Stimulated activated CD8-positive, alpha-beta memory T cell treated with anti-CD3 and anti-CD28 coated beads, Interleukin-12 subunit alpha, Interleukin-12 subunit beta, amount 100 ng/mL, for 1 hour (primary cell): ENCODE measurements at places on chromosomes 4 and X.

GRCh38 chr4:152937336-152938236, 1.5 kb downstream of the FHDC1 start:
- DNase-seq = no peak

- DNase-seq = no peak
These were observed 203.0 kb upstream of the GPR101 start for GRCh38 chrX:137236837-137237236.

GRCh38 chrX:71906144-71906543, 4.5 kb upstream of the NHSL2 start:
- DNase-seq = no peak

DNA sequence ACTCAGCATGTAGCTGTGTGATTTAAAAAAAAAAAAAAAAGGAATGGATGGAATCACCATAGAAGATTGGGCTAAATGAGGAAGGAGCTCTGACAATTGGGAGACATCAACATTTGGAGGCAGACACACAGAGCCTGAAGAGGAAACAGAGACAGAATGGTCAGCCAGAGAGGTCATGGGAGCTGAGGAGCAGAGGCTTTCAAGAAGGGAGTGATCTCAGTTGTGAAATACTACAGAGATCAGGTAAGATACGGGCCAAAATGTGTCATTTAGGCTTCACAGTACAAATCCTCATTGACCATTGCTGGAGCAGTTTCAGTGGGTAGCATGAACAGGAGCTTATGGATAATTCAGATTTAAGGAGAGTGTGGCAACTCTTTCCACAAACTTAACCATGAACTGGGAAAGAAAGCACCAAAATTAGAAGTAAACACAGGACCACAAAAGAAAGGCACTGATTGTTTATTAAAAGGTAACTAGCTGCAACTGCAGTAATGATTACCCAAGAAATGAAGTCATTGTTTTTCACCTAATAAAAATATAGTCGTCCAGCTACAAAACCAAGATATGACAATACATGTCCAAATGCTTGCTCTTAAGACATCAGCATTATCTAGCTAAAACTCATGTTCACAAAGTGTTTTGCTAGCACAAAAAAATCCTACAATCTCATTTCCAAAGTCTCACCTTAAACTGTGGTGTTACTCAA, 203.2 kb downstream of the DHX15 start:
- DNase-seq = no peak

GRCh38 chr4:113882668-113883067, 96.8 kb downstream of the ARSJ start:
- DNase-seq = no peak
